Cardiac septum (tissue), 1 donor: ENCODE measurements at places on chromosomes 7 and 10. TPM values are rescaled to one million over a fixed set of nuclear protein-coding genes. Genes with fewer than 3 reads are reported as not detected.

GRCh38 chr7:27431465-27431864 is 188.9 kb downstream of the EVX1 start:
- no peak for DNase-seq

Gene ATXN7L1
- total RNA-seq, result 5.5 TPM

GRCh38 chr7:131959106-131959812 is 402.8 kb upstream of the PODXL start:
- DNase-seq, result no peak

Gene INTS1
- total RNA-seq, result 54.7 TPM

GRCh38 chr7:491958-492713 is 27.5 kb downstream of the PDGFA start:
- DNase-seq, result no peak

DNA sequence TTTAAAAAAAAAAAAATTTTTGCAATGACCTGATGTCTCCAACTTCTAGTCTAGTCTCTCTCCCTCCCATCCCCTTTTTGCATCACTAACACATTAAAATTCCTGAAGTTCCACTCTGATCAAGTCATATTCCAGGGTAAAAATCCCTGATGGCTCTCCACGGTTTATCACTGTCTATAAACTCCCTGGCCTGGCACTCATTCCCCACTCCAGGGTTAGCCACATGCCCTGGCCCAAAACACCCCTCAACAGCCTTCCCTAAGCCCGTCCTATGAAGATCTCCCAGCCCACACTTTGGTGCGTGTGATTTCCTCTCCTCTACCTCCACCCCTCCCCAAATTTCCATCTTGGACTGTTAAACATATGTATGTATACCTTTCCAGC is 125.4 kb downstream of the JAZF1 start:
- DNase-seq, result no peak

Gene URGCP
- total RNA-seq, result 40.0 TPM

Gene BEND7
- 14.0 TPM for total RNA-seq

GRCh38 chr10:100020142-100020885 is 10.6 kb upstream of the DNMBP start:
- no peak for DNase-seq
